ENCODE measurements at places on chromosomes 13 and 19. TPM values are rescaled to one million over a fixed set of nuclear protein-coding genes. Genes with fewer than 3 reads are reported as not detected.

The GZMM gene
- 0.49 TPM for total RNA-seq

The ECSIT gene
- 93.5 TPM for total RNA-seq

DNA sequence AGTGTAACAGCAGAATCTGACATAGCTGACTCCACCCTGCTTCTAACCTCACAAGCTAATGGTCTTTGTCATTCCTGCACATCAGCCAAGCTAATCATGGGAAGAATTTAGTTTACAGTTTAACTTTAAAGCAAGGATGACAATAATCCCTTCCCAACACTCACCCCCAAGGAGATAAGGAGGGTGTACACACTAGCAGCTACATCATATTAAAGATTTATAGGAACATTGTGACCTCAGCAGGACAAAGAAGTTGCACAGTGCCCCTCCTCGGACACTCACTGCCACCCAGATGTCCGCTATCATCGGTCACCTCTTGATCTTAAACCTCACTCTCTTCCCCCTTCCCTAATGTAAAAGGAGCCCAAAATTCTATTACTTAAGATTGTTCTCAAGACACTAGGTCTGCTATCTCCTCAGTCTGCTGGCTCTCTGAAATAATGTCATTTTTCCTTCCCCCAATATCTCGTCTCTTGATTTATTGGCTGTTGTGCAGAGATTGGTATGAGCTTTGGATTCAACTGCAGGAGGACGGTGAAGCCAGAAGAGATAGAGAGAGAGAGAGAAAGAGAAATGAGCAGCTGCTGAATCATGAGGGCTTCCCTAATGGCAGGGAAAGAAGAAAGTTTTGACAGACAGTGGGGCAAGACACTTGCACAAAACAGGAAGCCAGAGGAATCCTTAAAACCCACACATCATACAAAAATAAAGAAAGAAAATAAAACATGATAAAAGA is 17.5 kb upstream of the FFAR2 start:
- no peak for DNase-seq

GRCh38 chr13:107803822-107804495 is 411.4 kb downstream of the LIG4 start:
- no peak for DNase-seq

- DNase-seq: no peak
These were observed 43.5 kb downstream of the FREM2 start for GRCh38 chr13:38730332-38730731.

DNA sequence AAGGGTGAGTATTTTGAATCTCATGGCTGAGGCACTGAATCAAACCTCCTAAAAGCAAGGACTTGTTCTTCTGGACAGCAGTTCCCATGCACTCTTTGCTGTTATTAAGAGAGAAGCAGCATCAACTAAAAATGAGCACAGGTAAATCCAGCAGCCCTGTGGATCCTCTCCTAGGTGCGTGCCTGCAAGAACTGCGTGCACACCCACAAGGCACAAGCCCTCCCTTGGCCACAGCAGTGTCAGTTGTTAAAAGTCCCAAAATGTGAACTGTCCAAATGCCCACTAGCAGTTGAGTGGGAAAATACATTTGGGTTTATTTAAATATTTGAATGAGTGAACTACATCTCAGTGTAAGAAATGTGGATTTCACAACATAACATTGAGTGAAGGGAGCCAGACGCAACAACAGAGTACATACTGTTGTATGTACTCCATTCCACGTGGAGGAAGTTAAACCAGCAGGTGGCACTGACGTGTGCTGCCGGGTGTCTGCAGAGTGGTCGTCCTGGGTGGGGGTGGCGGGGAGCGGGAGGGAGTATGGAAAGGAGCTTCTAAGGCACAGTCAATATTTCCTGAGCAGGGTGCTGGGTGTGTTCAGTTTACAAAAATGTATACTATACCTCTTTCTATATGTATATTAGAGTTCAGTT is 266.4 kb downstream of the NALCN start:
- no peak for DNase-seq

Data from sigmoid colon (tissue), 7 donors.